Activated T-cell treated with anti-CD3 and anti-CD28 coated beads, Interleukin-2, amount 50 U/mL, for 48 hours (primary cell): ENCODE measurements at places on chromosomes 6 and 20.

GRCh38 chr6:134630508-134631121 is 312.7 kb upstream of the SGK1 start:
- DNase-seq: no peak

DNA sequence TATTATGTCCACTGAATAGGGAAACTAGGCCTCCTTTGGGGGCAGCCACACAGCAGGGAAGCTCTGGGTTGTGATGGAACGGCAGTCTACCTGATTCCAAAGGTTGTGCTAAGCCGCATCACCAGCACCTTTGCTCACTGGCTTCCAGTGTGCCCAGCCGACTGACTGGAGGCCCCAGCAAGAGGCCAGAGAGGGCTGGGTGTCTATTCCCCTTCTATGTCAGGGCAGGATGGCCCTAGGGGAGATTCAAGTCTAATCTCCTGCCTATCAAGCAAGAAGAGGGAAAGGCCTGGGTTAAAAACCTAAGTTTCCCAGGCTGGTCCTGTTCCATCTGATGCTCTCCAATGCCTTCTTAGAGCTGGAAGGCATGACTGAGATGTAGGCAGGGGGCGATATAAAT is 53.6 kb downstream of the JPH2 start:
- no peak for DNase-seq

- DNase-seq: no peak
These were observed at the start of gene CCHCR1 for GRCh38 chr6:31157513-31158139. TSS of gene CCHCR1 (minus strand) at chr6:31157802. CDS start at chr6:31157600, 202 bp downstream.

GRCh38 chr20:48463916-48464315 is 363.9 kb downstream of the PREX1 start:
- no peak for DNase-seq

GRCh38 chr6:36184311-36184710 is 12.2 kb upstream of the BRPF3 start:
- DNase-seq: no peak

DNA sequence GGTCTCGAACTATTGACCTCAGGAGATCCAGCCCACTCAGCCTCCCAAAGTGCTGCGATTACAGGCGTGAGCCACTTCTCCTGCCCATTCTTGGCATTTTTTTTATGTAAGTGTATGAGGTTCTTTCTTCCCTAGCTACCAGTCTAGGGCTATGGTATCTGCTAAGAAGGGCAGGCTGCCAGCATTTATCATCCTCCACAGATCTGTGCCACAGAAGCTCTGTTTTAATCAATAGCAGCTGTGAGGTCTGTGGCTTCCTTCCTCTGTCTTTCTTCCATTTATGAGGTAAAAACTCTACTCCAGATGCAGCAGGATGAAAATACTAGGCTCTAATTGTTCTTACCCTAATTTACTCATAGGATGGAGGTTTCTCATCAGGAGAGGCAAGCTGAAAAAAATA is 1382.4 kb upstream of the ADGRB3 start:
- DNase-seq: no peak
